Upper lobe of right lung (tissue), 1 donor: ENCODE measurements at places on chromosomes 4 and X. TPM values are rescaled to one million over a fixed set of nuclear protein-coding genes. Genes with fewer than 3 reads are reported as not detected.

- no peaks in the 10 kb centered on the region for H3K4me1 ChIP-seq
- no peak for DNase-seq
- no peak overlapping the region for H3K4me3 ChIP-seq
- no peaks in the 10 kb centered on the region for H3K27me3 ChIP-seq
- H3K27ac ChIP-seq, result no peak overlapping the region
- no peaks in the 10 kb centered on the region for H3K36me3 ChIP-seq
Observed at GRCh38 chr4:84366907-84367306, 132.2 kb downstream of the NKX6-1 start.

DNA sequence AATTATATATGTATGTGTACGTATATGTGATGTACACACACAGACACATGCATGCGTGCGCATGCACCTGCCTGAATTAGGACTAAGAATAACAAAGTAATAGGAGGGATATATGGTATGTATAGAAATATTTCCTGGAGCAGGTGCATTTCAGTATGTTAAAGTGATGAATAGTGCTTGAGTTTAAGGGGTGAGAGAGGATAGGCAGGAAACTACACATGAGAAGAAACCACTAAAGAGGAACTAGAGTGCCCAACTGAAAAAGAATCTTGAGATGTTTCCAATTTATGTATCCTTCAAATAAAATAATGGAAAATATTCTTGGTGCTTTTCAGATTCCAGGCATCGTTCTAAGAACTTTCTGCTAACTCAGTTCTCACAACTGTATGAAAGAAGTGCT, 52.6 kb upstream of the UNC5C start:
- no peak overlapping the region for H3K27ac ChIP-seq
- no peak overlapping the region for H3K4me3 ChIP-seq
- H3K36me3 ChIP-seq, result no peaks in the 10 kb centered on the region
- H3K4me1 ChIP-seq, result no peaks in the 10 kb centered on the region

Gene CT55
- not detected for total RNA-seq

Gene PRRG3
- total RNA-seq, result 1.4 TPM

Gene YY2
- 1.5 TPM for total RNA-seq

DNA sequence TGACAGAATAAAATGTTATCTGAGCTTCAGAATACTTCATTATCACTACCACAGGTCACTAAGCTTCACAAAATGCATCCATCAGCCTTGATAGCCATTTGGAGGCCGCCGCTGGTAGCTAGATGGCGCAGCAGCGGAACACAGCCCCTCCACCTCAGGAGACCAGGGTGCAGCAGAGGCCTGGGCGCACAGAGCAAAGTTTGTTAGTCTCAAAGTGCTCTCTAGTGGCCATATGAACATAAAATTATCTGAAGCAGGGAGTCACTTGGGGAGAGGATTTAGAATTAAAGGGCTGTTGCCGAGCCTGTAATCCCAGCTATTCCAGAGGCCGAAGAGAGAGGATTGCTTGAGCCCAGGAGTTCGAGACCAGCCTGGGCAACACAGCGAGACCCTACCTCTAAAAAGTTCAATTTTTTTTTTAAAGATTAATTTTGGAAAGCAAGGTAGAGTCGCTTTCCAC, 8.1 kb upstream of the DCTD start:
- H3K4me3 ChIP-seq, result no peak overlapping the region
- no peaks in the 10 kb centered on the region for H3K4me1 ChIP-seq
- H3K36me3 ChIP-seq, result no peaks in the 10 kb centered on the region
- no peak overlapping the region for H3K27ac ChIP-seq
- no peaks in the 10 kb centered on the region for H3K27me3 ChIP-seq

Gene SLBP
- total RNA-seq, result 32.8 TPM

DNA sequence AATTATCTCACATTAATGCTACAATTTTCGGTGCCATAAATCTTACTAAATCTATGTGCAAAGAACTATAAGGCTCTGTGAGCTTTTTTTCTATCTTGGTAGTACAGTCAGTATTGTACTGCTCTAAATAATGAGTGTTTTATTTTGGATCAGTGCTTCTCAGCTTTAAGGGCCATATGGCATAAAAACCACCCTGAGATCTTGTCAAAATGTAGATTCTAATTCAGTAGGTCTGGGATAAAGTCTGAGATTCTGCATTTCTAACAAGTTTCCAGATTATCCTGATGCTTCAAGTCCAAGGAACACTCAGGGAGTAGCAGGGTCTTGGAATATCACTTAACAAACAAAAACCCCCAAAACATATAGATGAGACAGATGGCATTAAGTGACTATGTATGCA, 486.5 kb downstream of the GRXCR1 start:
- DNase-seq, result no peak
- no peaks in the 10 kb centered on the region for H3K4me1 ChIP-seq
- no peak overlapping the region for H3K27ac ChIP-seq

GRCh38 chrX:153903238-153903980, 1.1 kb upstream of the AVPR2 start:
- H3K27ac ChIP-seq, result no peak overlapping the region
- no peaks in the 10 kb centered on the region for H3K27me3 ChIP-seq
- no peaks in the 10 kb centered on the region for H3K36me3 ChIP-seq
- DNase-seq, result no peak
- peaks cover 9% of the 10 kb centered on the region for H3K4me1 ChIP-seq
- no peak overlapping the region for H3K4me3 ChIP-seq

Gene SLC10A3
- 23.7 TPM for total RNA-seq
